ENCODE measurements at places on chromosomes 2 and 18.

GRCh38 chr2:69184224-69184623 lies 171.2 kb downstream of the ANTXR1 start:
- DNase-seq, result no peak

DNA sequence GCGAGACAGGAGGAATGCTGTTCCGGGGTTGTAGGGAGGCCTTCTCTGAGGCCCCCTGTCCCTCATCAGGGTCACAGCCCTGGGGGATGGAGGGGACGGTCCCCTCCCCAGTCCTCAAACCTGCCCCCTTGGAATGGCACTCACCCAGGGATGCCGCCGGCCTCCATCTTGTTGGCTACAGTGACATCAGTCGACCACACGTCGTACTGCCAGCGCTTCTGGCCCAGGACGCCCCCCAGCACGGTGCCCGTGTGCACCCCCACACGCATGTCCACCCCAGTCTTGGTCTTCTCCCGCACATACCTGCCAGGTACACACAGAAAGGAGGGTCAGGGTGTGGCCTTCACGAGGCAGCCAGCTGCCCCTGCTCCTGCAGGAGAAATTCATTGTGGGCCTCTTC lies 46.5 kb downstream of the CENPO start:
- no peak for DNase-seq

- no peak for DNase-seq
Measured at GRCh38 chr18:79590191-79591031, 89.2 kb upstream of the CTDP1 start.

- DNase-seq, result no peak
Measured at GRCh38 chr2:6973895-6974545, 56.8 kb downstream of the RNF144A start.

DNA sequence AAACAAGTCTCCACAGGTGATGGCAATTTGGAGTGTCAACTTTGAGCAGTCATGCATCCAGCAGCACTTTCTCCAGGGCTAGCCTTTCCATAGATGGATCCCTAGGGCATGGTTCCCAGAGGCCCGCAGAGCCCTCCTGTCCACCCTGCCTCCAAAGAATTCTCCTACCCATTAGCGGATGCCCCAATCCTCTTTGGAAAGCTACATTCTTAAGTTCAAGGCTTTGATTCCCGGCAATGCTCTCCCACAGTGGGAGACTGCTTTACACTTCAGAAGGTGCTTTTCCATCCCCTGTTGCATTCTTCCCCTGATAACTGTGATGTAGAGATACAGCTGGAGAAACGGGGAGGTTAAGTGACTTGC lies 61.3 kb downstream of the ACAA2 start:
- no peak for DNase-seq

GRCh38 chr2:165274698-165275097 lies 35.5 kb downstream of the SCN2A start:
- no peak for DNase-seq

DNA sequence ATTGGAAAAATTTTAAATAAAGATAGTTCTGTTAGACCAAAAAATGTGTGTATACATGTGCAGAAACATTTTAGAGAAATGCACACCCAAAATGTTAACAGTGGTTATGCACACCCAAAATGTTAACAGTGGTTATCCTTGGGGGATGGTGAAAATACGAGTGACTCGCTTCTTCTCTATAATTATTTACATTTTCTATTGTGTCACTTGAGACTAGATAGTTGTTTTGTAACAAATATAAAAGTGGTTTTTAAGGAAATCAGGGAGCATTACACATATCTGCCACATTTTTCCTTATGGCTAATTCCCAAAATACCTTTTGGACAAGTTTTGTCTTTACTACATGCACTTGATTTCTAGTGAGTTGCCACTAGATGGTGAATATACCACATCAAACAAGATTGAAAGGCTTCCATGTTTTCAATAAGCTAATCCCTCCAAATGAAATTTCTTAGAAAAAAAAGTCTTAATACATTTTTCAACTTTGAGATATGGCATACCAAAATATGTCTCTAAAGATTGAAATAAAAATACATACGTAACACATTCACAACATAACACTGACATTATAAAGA lies 9.0 kb upstream of the HIBCH start:
- DNase-seq, result no peak

GRCh38 chr18:27863780-27864430 lies 313.0 kb downstream of the CDH2 start:
- DNase-seq, result no peak

DNA sequence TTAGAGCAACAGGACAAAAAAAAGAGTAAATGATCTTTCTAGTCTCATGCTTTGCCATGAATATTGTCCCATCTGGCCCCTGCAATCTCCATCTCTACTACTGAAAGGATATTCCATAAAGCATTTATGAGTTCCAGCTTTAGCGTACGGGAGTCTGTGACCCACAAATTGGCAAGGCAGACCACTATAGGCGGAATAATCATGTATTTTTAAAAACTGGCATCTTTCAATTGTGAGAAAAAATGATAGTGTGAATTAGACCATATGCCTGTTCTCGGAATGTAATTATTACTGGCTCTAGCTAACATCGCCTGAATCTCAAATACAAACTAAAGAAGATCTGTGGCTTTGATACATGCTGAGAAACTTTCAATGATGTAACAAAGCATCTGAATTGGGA lies 738.1 kb upstream of the NXPH2 start:
- no peak for DNase-seq

GRCh38 chr18:11412811-11413210 lies 196.6 kb upstream of the SLC35G4 start:
- no peak for DNase-seq

DNA sequence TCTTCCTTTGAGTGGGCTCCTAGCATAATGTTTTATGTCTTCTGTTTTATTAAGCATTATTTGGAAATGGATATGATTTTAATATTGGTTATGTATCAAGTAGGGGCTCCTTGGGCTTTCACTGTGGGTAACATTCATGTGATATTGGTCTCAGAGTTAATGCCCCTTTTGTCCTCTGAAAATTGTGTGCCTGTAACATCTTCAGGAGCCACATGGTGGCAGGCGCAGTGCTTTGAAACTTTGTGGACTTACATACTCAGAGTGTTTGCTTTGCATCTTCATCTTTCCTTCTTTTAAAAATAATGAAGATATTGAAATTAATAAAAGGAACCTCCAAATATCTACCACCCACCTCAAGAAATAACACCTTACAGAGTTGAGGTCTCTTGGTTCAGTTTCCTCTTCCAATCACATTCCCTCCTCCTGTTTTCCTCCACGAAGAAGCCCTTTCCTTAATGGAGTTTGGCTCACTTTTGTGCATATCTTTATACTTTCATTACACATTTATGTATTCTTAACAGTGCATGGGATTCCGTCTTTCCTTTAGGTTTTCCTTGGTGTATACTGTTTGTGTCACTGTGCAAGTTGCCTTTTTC lies 73.5 kb downstream of the LIMS1 start:
- DNase-seq, result no peak

DNA sequence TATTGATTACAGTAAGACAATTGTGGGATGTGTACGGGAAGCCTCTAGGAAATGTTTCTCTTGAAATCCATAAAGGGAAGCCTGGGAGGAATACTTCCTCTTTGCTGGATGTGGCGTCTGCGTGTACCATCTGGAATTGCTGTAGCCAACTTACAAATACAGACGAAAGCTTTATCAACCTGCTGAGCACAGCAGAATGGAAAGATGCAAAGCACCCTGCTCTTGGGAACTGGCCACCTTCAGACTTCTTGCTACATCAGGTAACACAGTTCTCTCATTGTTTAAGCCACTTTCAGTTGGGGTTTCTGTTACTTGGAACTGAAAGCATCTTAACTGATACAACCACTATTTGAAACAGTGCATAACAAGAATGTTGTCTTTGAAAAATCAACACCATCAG lies 213.8 kb downstream of the HRH4 start:
- no peak for DNase-seq

GRCh38 chr2:201929281-201930026 lies 104.2 kb upstream of the FZD7 start:
- no peak for DNase-seq

GRCh38 chr2:168186452-168186851 lies 60.9 kb downstream of the STK39 start:
- DNase-seq, result no peak

- no peak for DNase-seq
Measured at GRCh38 chr18:46190667-46191066, 86.5 kb downstream of the HAUS1 start.

GRCh38 chr2:164595031-164595430 lies 26.3 kb downstream of the GRB14 start:
- DNase-seq, result no peak

DNA sequence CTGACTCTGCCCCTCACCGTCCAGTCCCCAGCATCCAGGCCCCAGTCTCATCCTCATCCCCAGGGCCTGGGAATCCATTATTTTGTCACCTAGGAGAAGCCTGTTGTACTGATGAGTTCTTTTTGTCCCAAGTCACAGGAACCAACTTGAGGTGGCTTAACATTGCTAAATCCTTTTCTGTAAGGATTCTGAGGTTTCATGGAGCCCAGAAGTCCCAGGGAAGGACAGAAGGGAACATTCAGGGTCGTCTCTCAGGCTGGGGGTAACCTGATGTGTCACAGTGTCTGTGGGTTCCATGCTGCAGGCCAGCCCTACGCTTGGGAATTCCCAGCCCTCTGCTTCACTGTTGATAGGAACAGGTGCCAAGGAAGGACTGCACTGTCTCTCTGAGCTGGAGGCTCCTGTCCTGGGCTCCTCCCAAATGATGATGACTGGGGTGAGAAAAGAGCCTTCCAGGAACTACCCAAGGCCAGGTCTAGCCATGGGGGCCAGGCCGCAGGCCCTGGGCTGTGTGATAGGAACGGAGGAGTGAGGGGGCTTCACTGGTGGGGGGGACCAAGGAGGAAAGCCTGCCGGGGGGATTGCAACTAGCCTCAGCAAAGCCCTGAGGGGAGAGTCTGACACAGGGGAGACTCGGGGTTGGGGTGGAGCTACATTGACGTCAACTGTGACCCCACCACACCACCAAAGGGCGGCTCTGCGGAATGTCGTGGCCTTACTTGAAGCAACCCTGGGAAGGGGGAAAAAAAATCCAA lies 145.7 kb downstream of the SMAD7 start:
- no peak for DNase-seq

GRCh38 chr18:3060667-3061580 lies 48.0 kb upstream of the LPIN2 start:
- no peak for DNase-seq

GRCh38 chr2:106095478-106096298 lies 98.4 kb downstream of the UXS1 start:
- no peak for DNase-seq

All from left renal cortex interstitium (tissue), 4 donors.